ENCODE measurements at places on chromosomes 2 and 18. TPM values are rescaled to one million over a fixed set of nuclear protein-coding genes. Genes with fewer than 3 reads are reported as not detected.

The SLC23A3 gene
- total RNA-seq = 0.54 TPM

The HTR2B gene
- 1.5 TPM for total RNA-seq

The STAT4 gene
- total RNA-seq = 0.22 TPM

The C2orf80 gene
- total RNA-seq = not detected

The GALR1 gene
- not detected for total RNA-seq

The CFC1 gene
- not detected for total RNA-seq

The REG3G gene
- not detected for total RNA-seq

The ANKRD29 gene
- total RNA-seq = 6.2 TPM

The SFXN5 gene
- 10.5 TPM for total RNA-seq

Measured in dermis lymphatic vessel endothelial cell (primary cell).